ENCODE measurements at places on chromosomes 3 and 15. TPM values are rescaled to one million over a fixed set of nuclear protein-coding genes. Genes with fewer than 3 reads are reported as not detected.

AMIGO3 gene
- 1.2 TPM for total RNA-seq

NPAP1 gene
- not detected for total RNA-seq

LOXL1 gene
- total RNA-seq = 84.8 TPM

PROK2 gene
- not detected for total RNA-seq

DAZL gene
- total RNA-seq = 0.37 TPM

CFAP100 gene
- not detected for total RNA-seq

LINGO1 gene
- under 0.01 TPM for total RNA-seq

EPHA6 gene
- total RNA-seq = not detected

GPR149 gene
- total RNA-seq = not detected

KCNMB3 gene
- 1.8 TPM for total RNA-seq

CHL1 gene
- 0.20 TPM for total RNA-seq

CACNA2D3 gene
- total RNA-seq = not detected

GPR156 gene
- total RNA-seq = 0.37 TPM

CILP gene
- total RNA-seq = 1.5 TPM

TGM5 gene
- total RNA-seq = not detected

SPATA12 gene
- not detected for total RNA-seq

TTLL13 gene
- not detected for total RNA-seq

MYZAP gene
- total RNA-seq = under 0.01 TPM

SCG3 gene
- total RNA-seq = not detected

PDE12 gene
- 28.9 TPM for total RNA-seq

IQCF5 gene
- not detected for total RNA-seq

NR2E3 gene
- total RNA-seq = 0.20 TPM

ZIC4 gene
- not detected for total RNA-seq

PLA2G4D gene
- total RNA-seq = not detected

LCTL gene
- total RNA-seq = not detected

PODXL2 gene
- 2.2 TPM for total RNA-seq

MITF gene
- 6.2 TPM for total RNA-seq
